Caco-2 (cell line): ENCODE measurements at places on chromosomes 3 and 15.

GRCh38 chr3:187497052-187497451, 128.9 kb downstream of the RTP4 start:
- H3K27ac ChIP-seq: no peak overlapping the region
- no peak overlapping the region for H3K4me3 ChIP-seq
- DNase-seq: no peak
- H3K4me1 ChIP-seq: no peaks in the 10 kb centered on the region

DNA sequence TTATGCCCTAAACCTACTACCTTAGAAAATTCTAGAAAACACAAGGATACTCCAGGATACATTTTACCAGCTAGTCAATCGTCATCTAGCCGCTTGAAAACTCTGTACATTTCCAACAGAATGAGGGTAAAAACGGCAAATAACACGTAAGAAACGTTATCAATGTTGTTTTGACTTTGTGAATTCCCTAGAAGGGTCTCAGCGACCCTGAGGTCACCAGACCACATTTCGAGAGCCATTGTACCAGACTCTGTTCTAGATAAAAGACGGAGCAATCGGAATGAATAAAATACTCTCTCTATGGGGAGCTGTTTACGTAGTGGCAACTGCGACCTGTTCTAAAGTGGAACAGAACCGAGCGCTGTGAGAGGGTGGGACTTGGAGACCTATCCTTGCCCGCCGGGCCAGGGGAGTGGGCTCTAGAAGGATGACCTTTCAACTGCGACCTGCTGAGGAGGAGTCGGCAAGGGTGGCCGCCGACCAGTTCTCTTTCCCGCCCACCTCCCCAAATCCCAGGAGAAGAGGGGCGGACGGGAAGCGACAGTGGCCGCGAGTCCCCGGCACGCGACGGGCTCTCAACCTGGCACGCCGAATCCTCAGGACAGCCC, 778 bp upstream of the AP4E1 start:
- H3K27me3 ChIP-seq: no peaks in the 10 kb centered on the region
- DNase-seq: peak; percentile 53
- peak overlapping the region; percentile 81 for H3K27ac ChIP-seq
- H3K4me1 ChIP-seq: peaks cover 27% of the 10 kb centered on the region

GRCh38 chr3:161854232-161854771, 357.7 kb downstream of the OTOL1 start:
- peak overlapping the region; percentile 22 for H3K27ac ChIP-seq
- H3K36me3 ChIP-seq: no peaks in the 10 kb centered on the region
- DNase-seq: peak; percentile 29
- no peak overlapping the region for H3K4me3 ChIP-seq
- no peaks in the 10 kb centered on the region for H3K27me3 ChIP-seq

GRCh38 chr3:171383206-171384018, 76.8 kb downstream of the TNIK start:
- no peaks in the 10 kb centered on the region for H3K27me3 ChIP-seq
- H3K4me3 ChIP-seq: no peak overlapping the region
- no peak overlapping the region for H3K27ac ChIP-seq

- no peak for DNase-seq
- H3K4me1 ChIP-seq: no peaks in the 10 kb centered on the region
- no peak overlapping the region for H3K27ac ChIP-seq
- no peaks in the 10 kb centered on the region; the same call in 1 of the 2 replicates for H3K27me3 ChIP-seq
- H3K36me3 ChIP-seq: no peaks in the 10 kb centered on the region
- H3K4me3 ChIP-seq: no peak overlapping the region
Measured at GRCh38 chr3:40169983-40170382, 139.5 kb upstream of the EIF1B start.

DNA sequence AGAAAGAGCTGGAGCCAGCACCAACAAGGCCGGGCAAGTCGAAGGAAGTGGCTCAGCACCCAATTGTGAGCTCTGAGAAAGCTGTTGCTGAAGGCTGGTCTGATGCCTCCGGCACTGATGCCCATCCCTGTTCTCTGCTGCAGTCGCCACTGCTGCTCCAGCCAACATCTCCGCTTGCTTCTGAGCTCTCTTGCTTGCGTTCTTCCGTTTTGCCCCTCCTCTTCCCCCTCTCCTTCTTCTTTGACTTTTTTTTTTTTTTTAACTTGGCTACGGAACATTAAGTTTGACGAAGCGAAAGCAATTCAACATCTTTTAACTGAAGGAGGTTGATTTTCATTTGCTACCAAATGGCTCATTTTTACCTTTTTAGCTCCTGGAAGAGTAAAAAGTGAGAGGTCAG, 442.9 kb downstream of the MCTP2 start:
- no peaks in the 10 kb centered on the region for H3K27me3 ChIP-seq
- H3K4me1 ChIP-seq: no peaks in the 10 kb centered on the region
- no peaks in the 10 kb centered on the region for H3K36me3 ChIP-seq
- DNase-seq: no peak
